MG63 (cell line): ENCODE measurements at places on chromosomes 7 and 10.

- DNase-seq, result peak; percentile 76
Observed at GRCh38 chr7:1193593-1194424, 33.8 kb upstream of the ZFAND2A start.

DNA sequence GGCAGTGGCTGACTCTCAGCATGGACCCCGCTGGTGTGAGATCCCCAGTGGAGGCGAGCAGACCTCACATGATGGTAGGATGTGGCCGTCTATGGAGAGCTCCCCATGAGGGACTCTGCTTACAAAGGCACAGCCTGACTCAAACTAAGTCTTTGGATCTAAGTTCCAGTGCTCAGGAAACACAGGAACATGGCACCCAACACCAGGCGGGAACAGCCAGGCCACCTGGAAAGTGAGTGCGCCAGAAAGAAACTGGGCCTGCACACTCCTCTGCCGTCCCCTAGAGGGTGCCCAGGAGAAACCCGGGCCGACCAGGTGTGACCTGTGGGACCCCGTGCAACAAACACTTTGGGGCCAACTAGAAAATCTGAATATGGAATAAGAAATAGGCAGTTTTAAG lies 10.0 kb downstream of the PITRM1 start:
- DNase-seq, result no peak

DNA sequence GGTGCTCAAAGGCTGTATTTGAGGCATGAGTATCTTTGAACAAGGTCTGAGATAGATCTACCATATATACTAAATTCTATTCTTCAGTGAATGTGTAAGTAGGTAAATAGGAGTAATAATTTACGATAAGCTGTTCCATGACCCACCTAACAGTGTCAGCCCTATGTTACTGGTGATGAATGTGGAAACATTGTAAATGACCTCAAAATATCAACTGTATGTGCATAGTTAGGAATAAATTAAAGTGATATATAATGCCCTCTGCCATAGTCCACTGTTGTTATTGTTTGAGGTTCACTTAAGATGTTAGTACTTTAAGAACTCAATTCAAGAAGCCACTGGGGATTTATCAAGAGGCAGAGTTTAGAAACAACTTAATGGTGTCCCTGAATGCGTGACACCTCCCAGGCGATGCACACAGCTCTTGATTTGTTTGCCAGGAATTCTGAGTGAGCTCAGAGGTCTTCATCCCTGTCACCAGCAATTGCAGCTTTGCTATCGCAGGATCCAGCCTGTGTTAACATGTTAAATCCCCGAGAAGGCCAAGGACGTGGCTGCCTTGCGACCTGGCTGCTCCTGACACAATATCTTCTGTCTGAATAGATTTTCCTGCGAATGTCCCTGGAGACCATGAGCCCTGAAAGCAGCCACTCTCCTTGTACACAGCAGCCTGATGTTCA lies 104.9 kb downstream of the KLF6 start:
- no peak for DNase-seq

- no peak for DNase-seq
Observed at GRCh38 chr7:94030634-94031033, 26.5 kb upstream of the BET1 start.

GRCh38 chr10:35377050-35377728 lies 40.9 kb downstream of the CCNY start:
- no peak for DNase-seq

DNA sequence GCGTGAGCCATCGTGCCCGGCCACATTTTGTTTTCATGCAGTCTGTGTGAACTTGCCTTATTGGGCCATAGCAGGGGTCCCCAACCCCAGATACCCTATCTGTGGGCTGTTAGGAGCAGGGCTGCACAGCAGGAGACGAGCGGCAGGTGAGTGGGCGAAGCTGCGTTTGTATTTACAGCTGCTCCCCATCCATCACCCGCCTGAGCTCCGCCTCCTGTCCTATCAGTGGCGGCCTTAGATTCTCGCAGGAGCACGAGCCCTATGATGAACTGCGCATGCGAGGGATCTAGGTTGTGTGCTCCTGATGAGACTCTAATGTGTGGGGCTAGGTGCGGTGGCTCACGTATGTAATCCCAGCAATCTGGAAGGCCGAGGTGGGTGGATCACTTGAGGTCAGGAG lies 293.9 kb downstream of the CAMK1D start:
- no peak for DNase-seq

DNA sequence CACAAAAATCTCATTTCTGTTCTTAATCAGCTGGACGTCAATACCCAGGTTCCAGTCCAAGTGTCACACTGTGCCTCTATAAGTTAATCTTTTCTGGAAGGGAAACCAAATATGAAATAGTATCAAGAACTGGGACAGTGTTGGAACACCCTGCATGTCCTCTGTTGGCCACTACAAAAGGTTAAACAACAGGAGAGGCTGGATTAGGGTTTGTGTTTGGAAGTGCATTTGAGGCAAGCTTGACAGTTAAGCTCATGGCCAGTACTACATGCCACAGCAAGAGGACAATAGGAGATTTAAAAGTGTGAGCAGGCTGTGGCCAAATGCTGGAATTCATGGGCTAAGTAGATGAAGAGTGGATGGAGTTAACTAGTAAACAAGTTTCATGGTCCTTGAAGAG lies 751.5 kb downstream of the AUTS2 start:
- DNase-seq, result no peak

GRCh38 chr7:41156268-41156667 lies 546.6 kb downstream of the INHBA start:
- no peak for DNase-seq

- DNase-seq, result no peak
Observed at GRCh38 chr7:63040966-63041610, 957.6 kb upstream of the ZNF722 start.

DNA sequence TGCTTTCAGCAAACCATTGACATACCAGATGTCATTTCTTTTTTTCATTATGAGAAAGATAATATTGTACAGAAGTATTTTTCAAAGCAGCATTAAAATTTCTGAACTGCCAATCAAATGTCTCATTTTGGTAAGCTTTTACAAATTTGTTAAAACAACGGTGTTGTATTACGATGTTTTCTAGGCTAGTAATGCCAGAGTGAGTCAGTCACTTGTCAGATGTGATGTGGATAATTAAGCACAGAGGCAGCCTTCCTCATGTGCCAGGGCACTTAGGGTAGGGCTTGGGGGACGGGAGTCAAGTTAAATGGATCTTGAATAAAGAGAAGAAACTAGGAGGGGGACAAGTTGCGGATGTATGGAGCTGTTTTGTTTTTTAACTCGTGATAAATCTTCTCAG lies 10.1 kb downstream of the PSTK start:
- peak; percentile 38 for DNase-seq

DNA sequence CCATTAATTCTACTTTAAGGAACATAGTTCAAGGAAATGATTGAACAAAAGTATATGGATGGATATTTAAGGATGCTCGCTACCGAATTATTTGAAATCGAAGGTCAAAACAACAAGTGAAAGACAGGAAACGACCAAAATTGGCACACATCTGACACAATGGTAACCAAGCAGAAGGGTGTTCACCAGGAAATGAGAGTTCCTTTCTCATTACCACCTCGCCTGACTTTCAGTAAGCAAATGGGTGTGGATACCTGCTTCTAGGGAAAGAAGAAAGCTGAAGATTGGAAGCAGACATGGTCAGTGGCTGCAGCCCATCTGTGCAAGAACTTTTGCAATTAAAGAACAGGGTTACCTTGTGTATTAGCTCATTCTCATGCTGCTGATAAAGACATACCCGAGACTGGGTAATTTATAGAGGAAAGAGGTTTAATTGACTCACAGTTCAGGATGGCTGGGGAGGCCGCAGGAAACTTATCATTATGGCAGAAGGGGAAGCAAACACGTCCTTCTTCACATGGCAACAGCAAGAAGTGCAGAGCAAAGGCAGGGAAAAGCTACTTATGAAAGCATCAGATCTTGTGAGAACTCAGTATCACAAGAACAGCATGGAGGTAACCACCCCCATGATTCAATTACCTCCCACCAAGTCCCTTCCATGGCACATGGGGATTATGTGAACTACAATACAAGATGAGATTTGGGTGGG lies 6.2 kb upstream of the TMEM273 start:
- no peak for DNase-seq

DNA sequence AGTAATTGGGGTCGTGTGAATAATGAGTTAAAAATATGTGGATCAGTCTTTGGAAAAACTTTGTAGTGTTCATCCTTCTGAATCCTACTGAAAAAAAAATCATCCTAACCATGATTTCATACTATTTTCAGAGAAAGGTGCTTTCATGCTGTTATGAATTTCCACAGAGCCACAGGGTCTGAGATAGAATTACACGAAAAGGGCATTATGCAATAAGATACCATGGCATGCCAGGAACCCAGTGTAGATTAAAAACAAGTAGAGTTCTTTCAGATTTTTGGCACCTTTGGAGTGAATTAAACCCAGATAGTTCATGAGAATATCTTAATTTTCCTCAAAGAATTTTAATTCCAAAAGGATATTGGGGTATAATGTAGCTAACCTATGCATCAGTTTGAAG lies 47.5 kb upstream of the AGMO start:
- DNase-seq, result no peak

DNA sequence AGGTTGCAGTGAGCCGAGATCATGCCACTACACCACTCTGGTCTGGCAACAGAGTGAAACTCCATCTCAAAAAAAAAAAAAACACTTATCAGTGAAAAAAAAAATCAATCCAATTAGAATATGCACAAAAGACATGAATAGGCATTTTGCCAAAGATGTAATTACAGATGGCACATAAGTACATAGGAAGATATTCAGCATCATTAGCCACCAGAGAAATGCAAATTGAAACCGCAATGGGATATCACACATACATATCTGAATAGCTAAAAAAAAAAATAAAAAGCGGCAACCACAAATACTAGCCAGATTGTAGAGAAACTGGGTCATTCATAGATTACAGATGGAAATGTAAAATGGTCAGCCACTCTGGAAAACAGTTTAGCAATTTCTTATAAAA lies 1310.8 kb downstream of the XPNPEP1 start:
- no peak for DNase-seq

GRCh38 chr7:128915841-128916642 lies 5.5 kb upstream of the KCP start:
- no peak for DNase-seq

DNA sequence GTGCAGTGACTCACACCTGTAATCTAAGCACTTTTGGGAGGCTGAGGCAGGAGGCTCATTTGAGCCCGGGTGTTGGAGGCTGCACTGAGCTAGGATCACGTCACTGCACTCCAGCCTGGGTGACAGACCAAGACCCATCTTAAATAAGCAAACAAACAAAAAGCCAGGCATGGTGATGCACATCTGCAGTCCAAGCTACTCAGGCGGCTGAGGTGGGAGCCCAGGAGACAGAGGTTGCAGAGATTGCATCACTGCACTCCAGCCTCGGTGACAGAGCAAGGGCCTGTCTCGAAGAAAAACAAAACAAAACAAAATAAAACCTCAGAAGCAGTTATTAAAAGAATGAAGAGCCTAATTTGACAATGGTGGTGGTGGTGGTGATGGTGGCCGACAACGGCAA lies 132.5 kb downstream of the PARD3 start:
- no peak for DNase-seq

DNA sequence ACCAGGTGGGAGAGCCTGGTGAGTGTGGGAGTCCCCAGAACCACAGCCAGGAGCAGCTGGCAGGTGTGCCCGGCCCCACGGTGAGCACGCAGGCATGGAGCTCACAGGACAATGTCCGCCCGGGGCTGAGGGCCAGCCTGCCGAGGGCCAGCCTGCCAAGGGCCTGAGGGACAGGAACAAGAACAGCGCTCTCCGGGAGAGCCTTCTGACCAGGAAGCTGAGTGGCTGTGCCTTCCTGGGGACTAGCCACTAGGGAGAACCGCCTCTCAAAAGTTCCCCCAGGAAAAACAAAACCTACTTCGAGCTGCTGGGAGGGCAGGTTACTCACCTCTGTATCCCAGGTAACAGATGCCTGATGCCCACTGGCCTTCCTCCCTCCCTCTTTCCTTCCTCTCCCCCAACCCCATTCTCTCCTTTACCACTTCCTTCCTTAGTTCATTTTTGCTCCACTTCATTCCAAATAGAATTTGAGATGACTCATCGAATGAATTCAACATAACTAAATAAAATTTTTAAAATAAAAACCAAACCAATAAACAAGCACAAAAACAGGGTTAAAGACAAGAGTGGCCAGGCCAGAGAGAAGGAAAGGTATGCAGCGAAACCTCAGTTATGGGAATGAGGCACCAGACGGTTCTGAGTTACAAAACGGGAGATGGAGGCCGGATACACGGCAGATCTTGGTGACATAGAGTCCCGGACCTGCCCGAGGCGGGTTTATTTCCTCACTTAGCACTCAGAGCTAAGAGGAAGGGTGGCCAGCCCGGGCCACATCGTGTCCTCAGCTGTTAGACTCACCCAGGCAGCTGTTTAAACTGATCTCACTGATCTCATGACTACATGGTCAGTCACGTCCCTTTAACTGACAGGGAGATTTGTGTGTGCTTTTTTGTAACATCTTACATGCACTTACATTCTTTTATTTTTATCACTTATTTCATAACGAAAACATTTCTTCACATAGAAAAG lies 128.5 kb downstream of the TNS3 start:
- DNase-seq, result peak; percentile 72

GRCh38 chr7:113806633-113807327 lies 112.0 kb downstream of the PPP1R3A start:
- DNase-seq, result no peak

- no peak for DNase-seq
Observed at GRCh38 chr10:112721080-112721698, 228.9 kb upstream of the TCF7L2 start.

DNA sequence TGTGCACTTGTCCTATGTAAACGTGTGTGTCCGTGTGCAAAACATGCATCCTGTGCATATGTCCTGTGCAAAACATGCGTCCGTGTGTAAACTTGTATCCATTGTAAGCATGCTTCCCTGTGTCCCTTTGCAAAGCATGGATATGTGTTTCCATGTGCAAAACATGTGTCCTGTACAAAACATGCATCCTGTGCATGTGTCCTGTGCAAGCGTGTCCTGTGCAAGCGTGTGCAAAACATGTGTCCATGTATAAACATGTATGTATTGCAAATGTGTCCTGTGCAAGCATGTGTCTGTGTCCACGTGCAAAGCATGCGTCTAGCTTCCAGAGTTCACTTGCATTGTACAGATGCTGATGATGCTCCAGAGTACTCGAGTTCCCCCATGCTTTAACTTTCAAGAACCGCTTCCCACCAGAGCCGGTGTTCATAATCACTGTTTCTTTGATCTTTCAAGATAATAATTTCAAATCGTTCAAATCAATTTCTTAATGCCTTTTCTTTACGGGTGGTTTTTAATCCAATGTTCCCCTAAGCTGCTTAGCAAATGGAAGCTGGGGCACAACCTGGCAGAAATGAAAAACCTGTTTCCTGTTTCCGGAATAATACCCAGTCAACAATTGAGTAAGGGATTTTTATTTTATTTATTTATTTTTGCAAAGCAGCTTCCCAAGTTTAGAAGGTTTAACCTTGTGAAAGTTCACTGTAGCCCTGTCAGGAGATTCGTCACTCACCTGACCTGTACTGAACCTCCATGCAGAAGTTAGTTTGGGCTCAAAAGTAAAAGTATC lies 641 bp upstream of the ASB13 start:
- no peak for DNase-seq
